ENCODE measurements at places on chromosomes 13 and 19.

- DNase-seq: no peak
These were observed 26.2 kb downstream of the FOXO1 start for GRCh38 chr13:40640202-40640601.

- no peak for DNase-seq
These were observed 16.4 kb upstream of the KCTD15 start for GRCh38 chr19:33780251-33780650.

- DNase-seq: no peak
These were observed 3.2 kb upstream of the PLPP2 start for GRCh38 chr19:294341-294945.

GRCh38 chr13:27483421-27483820 lies 33.1 kb upstream of the MTIF3 start:
- no peak for DNase-seq

GRCh38 chr13:86877441-86877840 lies 793.7 kb upstream of the SLITRK5 start:
- no peak for DNase-seq

DNA sequence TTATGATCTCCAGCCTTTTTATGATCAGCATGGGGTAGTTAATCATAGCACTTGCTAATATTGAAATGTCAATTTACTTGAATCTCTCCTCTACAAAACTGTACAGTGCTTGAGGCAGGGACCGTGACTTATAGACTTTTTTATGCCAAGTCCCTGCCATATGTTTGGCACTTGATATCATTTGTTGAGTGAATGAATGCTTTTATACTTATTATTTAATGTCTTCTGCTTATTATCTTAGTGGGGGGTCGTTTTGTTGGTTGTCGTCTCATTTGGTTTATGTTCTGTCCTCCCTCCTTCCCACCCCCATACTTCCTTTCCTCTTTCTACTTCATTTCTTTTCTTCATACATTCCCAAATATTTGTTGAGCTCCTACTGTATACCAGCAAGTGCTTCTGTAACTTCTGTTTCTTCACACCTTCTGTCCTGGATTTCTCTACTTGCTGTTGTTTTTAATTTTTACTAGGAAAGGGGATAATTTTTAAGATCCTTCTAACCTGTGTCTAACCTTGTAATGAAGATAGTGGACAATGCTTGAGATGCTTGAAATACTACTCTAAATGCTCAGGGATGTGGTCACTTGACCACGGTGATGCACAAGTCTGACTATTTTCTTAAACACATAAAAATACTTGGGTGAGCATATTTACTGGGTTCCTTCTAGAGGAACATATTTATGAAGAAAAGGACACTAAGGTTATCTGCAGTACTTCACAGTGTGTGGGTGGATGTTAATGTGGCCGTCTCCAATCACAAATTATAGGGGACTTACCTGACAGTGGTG lies 223.8 kb downstream of the TDRD3 start:
- no peak for DNase-seq

GRCh38 chr19:6736917-6737283 lies 480 bp downstream of the GPR108 start:
- no peak for DNase-seq

DNA sequence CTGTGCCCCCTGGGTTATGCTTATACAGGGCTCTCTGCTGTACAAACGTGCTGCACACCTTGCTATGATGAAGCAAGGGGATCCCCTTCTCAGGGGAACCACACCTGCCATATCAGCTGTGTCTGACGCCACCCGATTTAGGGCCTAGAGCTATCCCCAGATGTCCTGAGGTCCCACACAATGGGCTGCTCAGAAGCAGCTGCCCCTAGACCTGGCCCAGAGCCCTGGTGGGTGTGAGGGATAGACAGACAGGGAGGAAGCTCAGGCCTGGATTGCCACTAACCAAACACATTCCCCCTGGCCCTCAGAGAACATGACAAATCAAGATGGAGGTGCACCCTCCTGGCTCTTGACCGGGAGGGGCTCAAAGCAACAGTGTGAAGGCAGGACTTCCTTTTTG lies 59.3 kb downstream of the TSHZ3 start:
- DNase-seq: no peak

DNA sequence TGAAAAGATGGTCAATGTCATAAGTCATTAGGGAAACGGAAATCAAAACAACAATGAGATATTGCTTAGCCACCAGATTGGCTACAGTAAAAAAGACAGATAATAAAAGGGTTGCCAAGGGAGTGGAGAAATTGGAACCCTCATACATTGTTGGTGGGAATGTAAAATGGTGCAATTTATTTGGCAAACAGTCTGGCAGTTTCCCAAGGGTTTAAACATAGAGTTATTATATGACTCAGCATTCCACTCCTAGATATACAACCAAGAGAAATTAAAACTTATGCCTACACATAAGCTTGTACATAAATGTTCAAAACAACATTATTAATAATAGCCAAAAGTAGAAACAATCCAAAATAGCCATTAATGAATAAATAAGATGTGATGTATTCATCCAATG lies 9.9 kb upstream of the ZNF227 start:
- DNase-seq: no peak

GRCh38 chr19:3798137-3798536 lies 12.0 kb upstream of the MATK start:
- DNase-seq: no peak

DNA sequence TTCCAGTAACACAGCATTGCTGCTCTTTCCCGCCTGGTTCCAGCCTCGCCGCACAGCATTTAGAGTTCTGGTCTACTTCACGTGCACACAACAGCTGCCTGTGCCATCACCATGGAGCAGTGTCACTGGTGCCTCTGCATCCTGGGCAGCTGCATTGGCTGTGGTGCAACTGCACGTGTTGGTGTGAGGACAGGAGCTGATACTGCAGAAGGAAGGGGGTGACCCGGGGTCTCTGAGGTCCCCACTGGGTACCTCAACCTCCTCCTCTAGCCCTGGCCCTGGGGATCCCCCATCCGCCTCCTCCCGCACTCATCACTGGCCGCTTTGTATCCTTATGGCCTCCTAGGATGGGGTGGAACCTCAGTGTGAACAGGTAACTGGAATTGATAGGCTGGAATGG lies 112.5 kb downstream of the SOX1 start:
- DNase-seq: no peak

GRCh38 chr19:29860492-29860891 lies 48.7 kb downstream of the CCNE1 start:
- no peak for DNase-seq

DNA sequence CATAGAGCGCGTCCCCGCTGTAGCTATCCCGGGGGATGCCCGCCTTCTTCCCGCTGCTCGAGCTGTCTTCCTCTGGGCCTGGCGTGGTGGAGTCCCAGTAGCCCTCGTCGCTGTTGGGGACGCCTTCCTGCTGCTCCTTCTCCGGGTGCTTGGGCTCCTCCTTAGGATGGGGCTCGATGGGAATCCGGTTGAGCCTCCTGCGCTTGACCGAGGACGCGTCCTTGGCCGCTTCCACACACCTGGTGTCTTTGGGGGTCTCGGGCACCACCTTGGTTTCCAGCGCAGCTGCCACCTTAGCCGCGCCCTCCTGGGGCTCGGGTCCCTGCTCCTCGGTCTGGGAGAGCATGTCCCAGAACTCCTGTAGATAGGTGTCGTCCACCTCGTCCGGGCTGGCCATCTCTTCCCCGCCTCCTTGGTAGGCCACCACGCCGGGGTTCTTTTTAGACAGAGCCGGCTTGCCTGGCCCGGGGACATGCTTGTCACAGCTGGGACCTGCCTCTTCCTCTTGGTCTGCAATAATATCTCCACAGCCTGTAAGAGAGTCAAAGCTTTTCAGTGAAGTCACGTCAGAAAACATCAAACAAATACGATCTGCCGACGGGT lies 2.0 kb downstream of the AMER2 start:
- DNase-seq: peak; percentile 82

Measured in NCI-H526 (cell line).